ENCODE measurements at places on chromosomes 2 and 18. TPM values are rescaled to one million over a fixed set of nuclear protein-coding genes. Genes with fewer than 3 reads are reported as not detected.

The ACMSD gene
- not detected for total RNA-seq

The PRR30 gene
- not detected for total RNA-seq

The SPDYA gene
- 1.3 TPM for total RNA-seq

The TUBB8B gene
- total RNA-seq = not detected

The STPG4 gene
- total RNA-seq = not detected

The CPLX4 gene
- total RNA-seq = not detected

The SNTG2 gene
- total RNA-seq = not detected

The RND3 gene
- 68.6 TPM for total RNA-seq

The EVA1A gene
- total RNA-seq = 3.2 TPM

The AQP12A gene
- total RNA-seq = not detected
